ENCODE measurements at places on chromosomes 11 and 22.
A peak's percentile ranks its signal among the peaks of the same experiment; 100 is the strongest.

GRCh38 chr11:12160680-12161079 lies 50.3 kb downstream of the MICAL2 start:
- DNase-seq, result no peak

DNA sequence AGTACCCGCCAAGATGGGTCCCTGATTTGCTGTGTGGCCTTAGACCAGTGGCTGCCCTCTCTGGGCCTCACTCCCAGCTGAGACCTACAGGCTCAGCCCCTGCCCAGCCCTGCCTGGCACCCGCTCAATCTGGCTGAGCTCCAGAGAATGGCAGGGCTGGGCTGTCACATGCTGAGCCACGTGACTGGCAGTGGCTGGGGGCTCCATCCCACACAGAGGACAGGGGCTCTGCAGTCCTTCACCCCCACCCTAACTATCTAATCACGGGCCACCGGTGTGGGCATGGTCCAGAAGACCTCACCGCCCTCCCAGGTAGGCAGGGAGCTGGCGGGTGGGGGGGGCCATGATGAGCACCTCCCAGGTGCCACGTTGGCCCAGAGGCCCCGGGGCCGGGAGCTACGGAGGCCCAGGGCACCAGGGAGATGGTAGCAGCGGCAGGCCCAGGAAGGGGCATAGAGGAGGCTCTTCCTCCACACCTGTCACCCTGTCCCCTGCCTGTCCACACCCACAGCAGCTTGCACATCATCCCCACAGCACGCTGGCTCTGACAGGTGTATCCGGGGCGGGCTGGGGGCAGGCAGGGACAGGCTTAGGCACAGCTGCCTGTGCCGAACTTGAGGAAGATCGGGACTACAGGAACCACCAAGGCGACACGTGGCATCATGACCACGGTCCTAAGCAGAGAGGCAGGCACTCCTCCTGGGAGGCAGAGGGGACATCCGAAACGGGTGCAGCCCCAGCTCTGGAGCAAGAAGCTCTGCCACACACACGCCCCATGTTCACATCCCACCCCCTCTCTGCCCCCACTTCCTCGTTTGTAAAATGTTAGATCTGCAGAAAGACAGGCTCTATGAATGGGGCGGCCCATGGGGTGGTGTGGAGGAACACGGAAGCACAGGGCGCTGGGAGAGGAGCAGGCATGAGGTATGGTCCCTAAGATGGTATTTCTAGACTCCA lies 1.5 kb upstream of the ALDH3B1 start:
- DNase-seq, result peak; percentile 14

DNA sequence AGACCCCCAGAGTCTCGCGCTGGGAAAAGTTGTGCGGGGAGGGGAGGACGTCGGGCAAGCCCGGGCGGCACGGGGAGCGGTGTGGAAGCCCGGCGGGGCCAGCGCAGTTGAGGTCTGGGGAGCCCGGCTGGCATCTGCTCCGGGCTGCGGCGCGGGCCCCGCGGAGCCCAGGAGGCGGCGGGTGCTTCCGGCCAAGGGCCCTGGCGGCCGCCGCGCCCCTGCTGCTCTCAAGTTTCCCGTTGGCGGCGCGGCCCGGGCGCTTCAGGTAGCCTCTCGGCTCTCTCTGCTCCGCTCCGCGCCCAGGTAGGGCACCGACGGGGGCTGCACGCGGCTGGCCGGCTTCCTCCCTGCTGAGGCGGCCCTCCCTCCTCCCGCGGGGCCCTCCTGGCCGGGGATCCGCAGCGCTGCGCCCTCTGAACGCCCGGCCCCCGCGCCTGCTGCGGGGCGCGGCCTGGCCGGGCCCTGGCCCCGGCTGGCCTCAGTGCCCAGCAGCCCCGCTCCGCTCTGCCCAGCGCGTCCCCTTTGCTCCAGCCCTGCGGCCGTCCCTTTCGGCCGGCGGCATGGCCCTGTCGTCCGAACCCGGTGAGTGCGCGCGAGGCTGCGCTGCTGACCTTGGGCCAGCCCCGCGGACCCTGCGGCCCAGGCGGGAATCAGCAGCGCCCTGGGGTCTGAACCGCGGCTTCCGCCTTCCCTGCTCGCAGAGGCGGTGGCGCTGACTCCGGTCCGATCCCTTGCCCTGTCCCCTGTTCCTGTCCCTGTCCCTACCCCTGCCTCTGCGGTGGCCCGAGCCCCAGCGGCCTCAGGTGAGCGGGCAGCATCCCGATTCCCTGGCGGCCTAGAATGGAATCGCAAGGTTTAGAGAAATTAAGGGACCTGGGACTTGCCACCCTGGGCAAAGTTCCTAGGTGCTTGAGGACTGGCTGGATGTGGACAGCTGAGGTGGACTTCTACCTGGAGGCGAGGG lies 4.3 kb upstream of the AMPD3 start:
- DNase-seq, result no peak

GRCh38 chr11:115439385-115439784 lies 64.8 kb downstream of the CADM1 start:
- no peak for DNase-seq

- DNase-seq, result no peak
Observed at GRCh38 chr22:38083931-38084631, at the start of gene SLC16A8. SLC16A8 (minus strand) TSS chr22:38084184; CDS start chr22:38082873, 1,311 bp downstream.

DNA sequence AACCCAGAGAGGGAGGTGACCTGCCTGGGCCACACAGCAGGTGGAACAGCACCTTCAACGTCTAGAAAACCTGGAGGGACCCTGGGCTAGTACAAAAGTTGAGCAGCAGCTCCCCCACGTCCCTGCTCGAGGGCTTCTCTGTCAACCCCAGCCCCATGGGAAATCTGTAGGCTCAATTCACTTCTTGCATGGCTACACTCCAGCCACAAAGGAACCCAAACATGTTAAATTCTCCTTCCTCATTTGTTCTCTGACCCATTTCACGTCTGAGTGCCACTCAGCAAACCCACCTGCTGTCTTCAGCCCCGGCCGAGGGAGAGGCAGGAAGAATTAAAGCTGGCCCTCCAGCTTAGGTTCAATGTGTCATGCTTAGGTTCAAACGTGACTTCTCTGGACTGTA lies 418.5 kb downstream of the MIAT start:
- no peak for DNase-seq

DNA sequence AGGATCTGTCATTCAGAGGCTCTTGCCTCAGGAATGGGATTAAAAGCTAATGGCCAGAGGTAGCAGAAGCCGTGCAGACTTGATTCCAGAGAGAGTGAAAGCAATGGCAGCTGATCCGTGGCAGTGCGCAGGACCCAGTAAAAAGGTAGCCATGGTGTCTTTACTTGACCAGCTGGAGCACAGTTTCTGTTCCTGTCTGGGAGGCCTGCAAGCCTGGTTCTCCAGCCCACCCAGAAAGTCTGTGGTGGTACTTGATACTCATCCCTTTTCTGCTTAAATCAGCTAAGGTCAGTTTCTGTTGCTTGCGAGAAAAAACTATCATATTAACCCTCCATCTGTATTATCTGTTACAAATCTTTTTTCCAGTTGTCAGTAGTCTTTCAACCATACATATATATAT lies 86.7 kb downstream of the RPS6KA4 start:
- DNase-seq, result no peak

- no peak for DNase-seq
Observed at GRCh38 chr22:38068641-38069371, 11.6 kb downstream of the PICK1 start.

DNA sequence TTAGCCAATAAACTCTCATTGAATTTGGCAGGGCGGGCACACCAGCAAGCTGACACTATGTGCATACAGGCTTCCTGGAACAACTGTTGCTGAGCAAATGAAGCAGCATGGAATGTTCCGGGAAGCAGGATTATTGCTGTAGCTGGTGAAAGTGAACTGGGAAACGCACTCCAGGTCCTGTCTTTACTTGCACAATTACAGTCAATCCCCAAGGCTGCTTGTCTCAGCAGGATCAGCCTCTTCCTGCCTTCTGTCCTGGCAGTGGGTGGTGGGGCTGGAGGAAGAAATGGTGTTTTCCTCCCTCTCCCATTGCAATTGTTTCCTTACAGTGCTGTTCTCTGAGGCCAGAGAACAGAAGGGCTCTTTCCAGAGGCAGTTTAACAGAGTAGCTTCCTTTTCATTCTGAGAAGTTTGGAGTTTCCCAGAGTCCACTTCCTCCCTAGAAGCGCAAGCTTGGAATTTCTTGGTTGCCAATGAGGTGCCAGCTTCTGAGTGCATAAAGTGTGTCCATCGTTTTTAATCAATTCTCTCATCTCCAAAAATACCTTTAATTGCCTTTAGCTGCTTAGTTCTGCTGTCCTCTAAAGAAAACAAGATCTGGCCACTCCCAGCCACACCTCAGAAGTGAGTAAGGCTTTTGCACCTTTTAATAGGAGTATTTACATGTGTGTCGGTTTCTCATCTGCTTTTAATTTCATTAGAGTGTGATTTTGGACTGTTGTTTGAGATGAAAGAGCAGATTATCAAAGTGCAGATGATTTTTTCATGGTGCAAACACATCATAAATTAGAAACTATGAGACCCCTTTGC lies 19.9 kb downstream of the CD44 start:
- DNase-seq, result peak; percentile 48

GRCh38 chr11:101113540-101113939 lies 16.1 kb downstream of the PGR start:
- DNase-seq, result no peak

- DNase-seq, result no peak
Observed at GRCh38 chr11:46049325-46049897, 71.8 kb downstream of the PHF21A start.

- DNase-seq, result peak; percentile 33
Observed at GRCh38 chr11:11980200-11980599, 28.2 kb downstream of the DKK3 start.

DNA sequence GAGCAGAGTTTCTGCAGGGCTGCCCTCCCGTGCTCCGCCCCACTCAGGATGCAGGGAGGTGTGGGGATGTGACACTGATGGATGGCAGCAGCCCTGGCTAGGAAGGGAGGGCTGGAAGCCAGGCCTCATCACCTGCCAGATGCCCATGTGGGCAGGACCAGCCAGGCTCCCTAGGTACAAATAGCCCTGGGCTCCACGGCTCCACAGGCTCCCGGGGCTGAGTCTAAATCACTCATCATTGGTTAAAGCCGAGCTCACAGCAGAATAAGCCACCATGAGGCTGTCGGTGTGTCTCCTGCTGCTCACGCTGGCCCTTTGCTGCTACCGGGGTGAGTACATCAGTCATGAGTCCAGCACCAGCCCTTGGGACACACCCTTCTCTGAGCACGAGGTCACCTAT lies at the start of gene SCGB1D1:
TSS of gene SCGB1D1 (plus strand) at position 206 of the 400 bp plus-strand sequence. CDS start at position 275, 69 bp downstream.
- DNase-seq, result no peak

DNA sequence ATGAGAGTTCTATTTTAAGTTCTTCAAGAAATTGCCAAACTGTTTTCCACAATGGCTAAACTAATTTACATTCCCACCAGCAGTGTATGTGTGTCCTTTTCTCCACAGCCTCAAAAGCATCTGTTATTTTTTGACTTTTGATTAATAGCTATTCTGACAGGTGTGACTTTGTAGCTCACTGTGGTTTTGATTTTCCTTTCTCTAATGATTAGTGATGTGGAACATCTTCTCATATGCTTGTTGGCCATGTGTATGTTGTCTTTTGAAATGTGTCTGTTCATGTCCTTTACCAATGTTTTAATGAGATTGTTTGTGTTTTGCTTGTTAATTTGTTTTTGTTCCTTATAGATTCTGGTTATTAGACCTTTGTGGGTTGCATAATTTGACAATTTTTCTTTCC lies 18.0 kb upstream of the RAB38 start:
- no peak for DNase-seq

DNA sequence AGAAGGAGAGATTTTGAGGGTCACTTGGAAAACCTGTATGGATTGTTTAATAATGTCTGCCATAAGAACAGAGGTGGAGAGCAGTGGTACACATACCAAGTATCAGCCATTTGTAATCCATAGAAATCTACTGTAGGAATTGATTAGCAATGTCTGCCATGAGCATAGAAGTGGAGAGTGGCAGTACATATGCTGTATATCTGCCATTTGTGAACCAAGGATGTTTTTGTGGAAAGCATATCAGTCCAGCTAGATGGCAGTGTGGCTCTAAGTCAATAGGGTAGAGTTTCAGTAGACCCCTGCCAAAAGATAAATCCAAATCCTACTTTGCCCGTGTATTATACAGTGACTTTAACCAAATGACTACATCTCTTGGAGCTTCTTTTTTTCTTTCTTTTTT lies 82.9 kb upstream of the SEZ6L start:
- no peak for DNase-seq

DNA sequence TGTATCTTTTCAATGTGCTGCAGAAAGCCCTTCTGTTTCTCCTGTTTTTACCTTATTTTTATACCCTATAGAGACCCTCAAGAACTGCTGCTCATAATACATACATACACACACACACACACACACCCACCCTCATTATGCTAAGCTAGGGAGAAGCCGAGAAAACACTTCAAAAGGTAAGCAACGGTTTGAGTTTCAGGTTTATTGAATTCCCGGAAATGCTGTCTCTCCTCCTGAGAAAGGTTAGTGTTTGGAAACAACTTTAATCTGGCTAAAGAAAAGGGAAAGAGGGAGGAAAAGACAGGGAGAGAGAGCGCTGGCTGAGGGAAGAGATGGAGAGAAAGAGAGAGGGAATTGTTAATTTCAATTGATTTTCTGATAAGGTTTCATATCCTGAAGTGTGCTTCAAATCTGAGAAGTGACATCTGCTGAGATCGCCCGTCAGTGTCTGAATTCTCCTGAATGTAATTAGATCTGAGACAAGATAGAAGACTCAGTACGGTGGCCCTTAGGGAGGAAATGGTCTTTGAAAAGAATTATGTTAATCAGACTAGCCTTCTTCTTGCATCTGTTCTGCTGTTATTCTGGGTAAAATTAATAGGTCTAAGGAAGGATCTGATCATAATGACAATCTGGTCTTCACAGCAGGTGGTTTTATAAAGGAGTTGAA lies 169.1 kb downstream of the NXPE2 start:
- DNase-seq, result no peak

- DNase-seq, result peak; percentile 58
Observed at GRCh38 chr11:83249972-83250593, 36.1 kb downstream of the CCDC90B start.

GRCh38 chr11:96105197-96105895 lies 181.4 kb upstream of the MTMR2 start:
- DNase-seq, result peak; percentile 18

GRCh38 chr22:17910561-17911311 lies 113.6 kb downstream of the MICAL3 start:
- DNase-seq, result peak; percentile 93

DNA sequence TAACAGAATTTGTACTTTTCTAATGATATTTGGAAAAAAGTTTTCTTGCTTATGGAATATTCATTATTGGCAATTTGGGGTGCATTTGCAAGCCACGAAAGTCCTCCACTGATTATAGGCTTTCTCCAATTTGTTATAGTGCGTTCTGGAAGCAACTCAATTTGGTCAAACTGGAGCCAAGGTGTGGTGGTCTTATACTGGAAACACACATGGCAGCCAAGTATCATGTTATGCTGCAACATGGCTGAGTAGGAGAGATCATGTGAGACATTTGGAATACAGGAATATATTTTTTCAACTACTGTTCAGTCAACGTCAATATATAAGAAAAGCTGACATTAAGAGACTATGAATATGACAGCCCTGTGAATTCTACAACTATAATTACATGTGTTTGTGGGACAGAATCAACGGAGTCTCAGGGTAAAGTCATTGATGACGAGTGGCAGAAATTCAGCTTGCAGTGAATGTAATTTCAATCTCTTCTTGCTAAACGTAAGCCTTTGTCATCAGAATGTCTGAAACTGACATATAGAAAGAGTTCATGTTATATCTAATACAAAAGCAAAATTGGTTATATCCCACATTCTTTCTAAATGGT lies 83.8 kb upstream of the FIBIN start:
- no peak for DNase-seq

- no peak for DNase-seq
Observed at GRCh38 chr11:66011785-66012303, at the start of gene CST6. CST6 (plus strand) TSS chr11:66012008; CDS start chr11:66012045, 37 bp downstream.
